ENCODE measurements at places on chromosomes 1 and 21. TPM values are rescaled to one million over a fixed set of nuclear protein-coding genes. Genes with fewer than 3 reads are reported as not detected.

DNA sequence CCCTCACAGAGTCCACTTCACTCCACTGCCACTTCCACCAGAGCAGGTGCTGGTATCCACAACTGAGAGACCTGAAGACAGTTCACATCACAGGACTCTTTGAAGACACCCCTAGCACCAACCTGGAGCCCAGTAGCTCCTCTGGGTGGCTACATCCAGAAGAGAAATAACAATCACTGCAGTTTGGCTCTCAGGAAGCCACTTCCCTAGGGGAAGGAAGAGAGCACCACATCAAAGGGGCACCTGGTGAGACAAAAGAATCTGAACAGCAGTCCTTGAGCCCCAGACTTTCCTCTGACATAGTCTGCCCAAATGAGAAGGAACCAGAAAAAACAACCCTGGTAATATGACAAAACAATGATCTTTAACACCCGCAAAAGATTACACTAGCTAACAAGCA lies 113.2 kb downstream of the TENT5C start:
- no peak overlapping the region for H3K27ac ChIP-seq
- no peaks in the 10 kb centered on the region for H3K36me3 ChIP-seq
- H3K27me3 ChIP-seq = no peaks in the 10 kb centered on the region
- DNase-seq = no peak

GRCh38 chr1:184285401-184286087 lies 101.3 kb upstream of the C1orf21 start:
- no peak overlapping the region for H3K27ac ChIP-seq
- H3K36me3 ChIP-seq = no peaks in the 10 kb centered on the region
- H3K27me3 ChIP-seq = no peaks in the 10 kb centered on the region
- H3K4me3 ChIP-seq = no peak overlapping the region
- no peak for DNase-seq

ATP6V1G3 gene
- total RNA-seq = not detected

DNA sequence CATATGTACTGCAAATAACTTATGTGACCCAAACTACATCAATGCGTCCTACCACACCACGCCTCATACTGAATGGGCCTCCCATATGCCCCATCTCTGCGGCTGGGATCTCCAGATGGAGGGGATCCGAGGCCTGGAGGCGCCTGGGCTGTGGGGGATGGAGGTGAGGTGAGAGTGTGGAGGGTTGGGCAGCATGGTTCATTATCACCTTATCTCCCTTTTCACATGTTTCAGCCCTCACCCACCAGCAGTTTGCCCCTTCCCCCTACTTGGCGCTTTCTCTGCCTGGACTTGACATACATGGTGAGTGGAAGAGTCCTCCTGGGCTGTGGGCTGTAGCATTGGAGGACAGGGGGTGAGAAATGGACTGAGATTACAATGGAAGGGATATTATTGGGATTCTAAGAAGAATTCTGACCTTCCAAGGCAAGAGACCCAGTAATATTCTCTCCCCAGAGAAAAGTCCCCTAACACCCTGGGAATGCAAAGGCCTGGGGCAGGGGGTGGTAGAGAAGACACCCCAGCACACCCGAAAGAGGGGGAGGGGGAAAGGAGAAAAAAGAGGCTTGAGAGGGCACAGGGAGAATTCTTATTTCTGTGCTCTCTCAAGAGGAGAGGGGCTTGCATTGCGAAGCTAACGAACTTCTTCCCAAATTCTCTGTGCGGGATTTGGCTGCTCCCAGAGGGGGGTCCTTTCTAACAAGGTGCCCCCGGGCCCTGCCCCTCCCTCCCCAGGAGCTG lies 61.4 kb downstream of the MEF2D start:
- peaks cover 65% of the 10 kb centered on the region for H3K27me3 ChIP-seq
- no peak overlapping the region for H3K27ac ChIP-seq
- H3K4me1 ChIP-seq = peaks cover 14% of the 10 kb centered on the region
- H3K36me3 ChIP-seq = no peaks in the 10 kb centered on the region
- no peak for DNase-seq

MIXL1 gene
- total RNA-seq = not detected

- H3K27ac ChIP-seq = no peak overlapping the region
- H3K36me3 ChIP-seq = peaks cover 8% of the 10 kb centered on the region
- no peak overlapping the region for H3K4me3 ChIP-seq
These were observed 39.6 kb downstream of the KCTD3 start for GRCh38 chr1:215606564-215607168.

DNA sequence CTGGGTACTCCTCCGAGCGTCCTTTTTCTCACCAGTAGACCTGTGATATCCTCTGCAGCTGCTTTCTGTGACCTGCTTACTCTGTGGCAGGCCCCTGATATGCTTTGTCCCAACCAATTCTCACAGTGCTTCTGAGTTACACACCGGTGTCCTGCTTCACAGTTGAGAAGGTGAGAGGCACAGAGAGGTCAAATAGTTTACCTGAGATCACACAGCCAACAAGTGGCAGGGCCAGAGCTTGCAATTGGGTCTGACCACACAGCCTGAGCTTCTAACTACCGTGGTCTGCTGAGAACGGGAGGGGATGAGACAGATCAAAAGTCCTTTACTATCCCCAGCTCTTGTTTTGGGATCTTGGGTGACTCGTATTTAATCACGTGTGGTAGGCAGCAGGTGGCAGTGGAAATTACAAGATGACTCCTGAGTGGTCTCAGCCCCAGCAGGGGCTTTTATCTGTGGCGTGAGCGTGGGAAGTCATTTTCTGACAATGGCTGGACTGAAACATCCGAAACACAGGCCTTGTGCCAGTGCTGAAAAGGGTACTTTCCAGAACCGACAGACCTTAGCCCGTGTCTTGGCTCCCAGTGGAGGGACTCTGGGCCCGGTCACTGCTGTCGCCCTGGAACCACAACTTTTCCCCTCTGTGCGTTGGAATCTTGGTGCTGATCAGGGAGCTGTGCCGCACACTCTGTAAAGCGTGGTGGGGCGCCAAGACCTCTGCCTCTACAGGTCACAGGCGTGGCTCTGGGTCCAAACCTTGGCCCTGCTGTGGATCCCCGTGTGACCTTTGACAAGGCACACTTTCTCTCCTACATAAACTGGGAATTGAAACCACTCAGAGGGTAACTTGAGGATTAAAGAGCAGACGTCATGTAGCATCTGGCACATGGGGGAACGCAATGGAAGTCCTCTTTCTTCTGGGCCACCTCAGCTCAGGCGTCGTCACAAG lies 11.9 kb downstream of the THEMIS2 start:
- H3K27me3 ChIP-seq = no peaks in the 10 kb centered on the region
- H3K36me3 ChIP-seq = no peaks in the 10 kb centered on the region
- peak; percentile 49 for DNase-seq

DNA sequence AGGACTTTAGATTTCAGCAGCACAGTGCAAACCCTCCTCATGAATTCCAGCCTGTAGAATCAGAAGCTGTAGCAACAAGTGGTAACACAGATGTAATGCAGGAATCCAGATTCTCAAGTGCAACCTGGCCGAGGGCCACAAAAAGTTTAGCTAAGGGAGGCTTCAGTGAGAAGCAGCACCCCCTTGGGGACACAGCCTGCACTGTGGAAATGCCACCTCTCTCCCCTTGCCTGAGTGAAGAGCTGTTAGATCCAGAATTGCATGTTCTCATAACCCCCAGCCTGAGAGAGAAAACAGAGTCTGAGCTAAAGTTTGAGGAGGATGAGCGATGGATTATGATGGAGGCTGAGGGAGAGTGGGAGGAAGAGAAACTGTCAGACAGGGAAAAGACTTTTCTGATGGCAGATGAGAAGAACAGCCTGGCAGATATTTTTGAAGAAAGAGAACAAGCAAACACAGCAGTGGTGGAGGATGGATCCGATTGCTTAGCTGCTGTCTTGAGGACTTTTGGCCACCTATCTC lies 80.5 kb upstream of the BMP8A start:
- DNase-seq = peak; percentile 97
- H3K4me3 ChIP-seq = no peak overlapping the region
- H3K27ac ChIP-seq = peak overlapping the region; percentile 94
- H3K4me1 ChIP-seq = peaks cover 82% of the 10 kb centered on the region
- no peaks in the 10 kb centered on the region for H3K36me3 ChIP-seq
- no peaks in the 10 kb centered on the region for H3K27me3 ChIP-seq

GRCh38 chr1:227666286-227666685 lies 68.8 kb downstream of the JMJD4 start:
- DNase-seq = no peak
- no peaks in the 10 kb centered on the region for H3K36me3 ChIP-seq
- H3K4me1 ChIP-seq = no peaks in the 10 kb centered on the region

DNA sequence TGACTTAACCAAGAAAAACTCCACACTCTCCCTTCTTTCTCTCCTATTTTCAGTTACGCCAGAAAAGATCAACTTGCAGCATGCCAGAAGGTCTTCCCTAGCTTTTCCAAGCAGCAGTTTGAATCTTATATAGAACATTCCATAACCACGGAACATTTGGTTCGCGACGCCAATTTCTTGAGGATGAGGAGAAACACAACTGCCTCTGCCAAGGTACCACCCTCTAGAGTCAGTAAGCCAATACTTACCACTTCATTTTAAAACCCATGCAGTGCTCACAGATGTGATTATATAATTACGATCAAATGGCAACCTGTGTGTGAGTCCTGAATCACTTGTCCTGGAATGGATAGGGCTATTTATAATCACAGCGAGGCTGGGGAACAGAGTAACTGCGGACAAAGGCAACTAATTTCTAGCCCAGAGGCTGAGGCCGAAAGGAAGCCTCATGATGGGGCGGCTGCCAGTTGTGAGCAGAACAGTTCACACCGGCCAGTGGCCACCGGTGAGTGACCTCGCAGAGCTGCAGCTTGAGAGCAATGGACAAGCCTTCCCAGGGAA lies 43.2 kb upstream of the BACE2 start:
- DNase-seq = no peak
- H3K4me1 ChIP-seq = no peaks in the 10 kb centered on the region
- H3K4me3 ChIP-seq = no peak overlapping the region
- no peaks in the 10 kb centered on the region for H3K27me3 ChIP-seq
- no peaks in the 10 kb centered on the region for H3K36me3 ChIP-seq

PROK1 gene
- total RNA-seq = 0.33 TPM

DNA sequence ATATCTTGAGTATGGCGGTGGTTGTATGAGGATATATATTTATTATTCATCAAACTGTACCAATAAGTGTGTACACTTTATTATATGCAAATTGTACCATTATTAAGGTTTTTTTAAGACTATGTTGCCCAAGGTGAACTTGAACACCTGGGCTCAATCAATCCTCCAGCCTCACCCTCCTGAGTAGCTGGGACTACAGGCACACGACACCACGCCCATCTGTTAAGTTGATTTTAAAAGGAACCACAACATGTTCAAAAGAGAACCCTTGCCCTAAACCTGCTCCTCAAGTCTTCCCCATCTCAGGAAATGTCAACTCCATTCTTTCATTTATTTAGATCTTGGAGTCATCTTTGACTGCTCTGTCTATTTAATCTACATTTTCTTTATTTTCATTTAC lies 24.3 kb upstream of the FBXO28 start:
- H3K4me1 ChIP-seq = no peaks in the 10 kb centered on the region
- H3K27ac ChIP-seq = no peak overlapping the region
- H3K4me3 ChIP-seq = no peak overlapping the region
- H3K27me3 ChIP-seq = no peaks in the 10 kb centered on the region
- no peak for DNase-seq

C1orf116 gene
- 24.6 TPM for total RNA-seq

DNA sequence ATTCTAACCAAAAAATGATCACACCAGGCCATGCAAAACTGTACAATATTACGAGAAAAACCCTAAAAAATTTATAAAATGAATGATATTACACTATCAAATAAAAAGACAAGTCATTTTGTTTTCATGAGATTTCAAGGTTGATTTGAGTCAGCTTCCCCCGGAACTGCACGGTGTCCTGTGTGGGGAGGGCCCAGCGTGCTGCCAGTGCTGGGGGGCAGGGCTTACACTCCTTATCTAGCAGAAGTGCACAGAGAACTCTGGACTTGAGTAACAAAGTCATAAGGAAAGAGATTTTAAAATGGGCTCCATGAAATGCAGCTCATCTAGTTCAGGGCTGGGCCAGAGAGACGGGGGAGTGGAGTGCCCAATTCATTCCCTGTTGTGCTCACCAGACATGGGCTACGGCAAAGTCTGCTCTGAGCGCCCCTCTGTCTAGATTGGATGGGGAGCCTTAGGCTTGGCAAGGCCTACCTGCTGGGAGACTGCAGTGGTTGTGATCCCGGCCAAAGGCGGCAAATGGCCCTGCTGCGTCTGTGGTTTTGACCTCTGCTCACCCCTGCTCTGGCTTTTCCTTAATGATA lies 50.1 kb downstream of the COQ8A start:
- H3K4me3 ChIP-seq = no peak overlapping the region
- no peaks in the 10 kb centered on the region for H3K27me3 ChIP-seq
- H3K27ac ChIP-seq = peak overlapping the region; percentile 70
- peak; percentile 63 for DNase-seq
- peaks cover 5% of the 10 kb centered on the region for H3K36me3 ChIP-seq

DNA sequence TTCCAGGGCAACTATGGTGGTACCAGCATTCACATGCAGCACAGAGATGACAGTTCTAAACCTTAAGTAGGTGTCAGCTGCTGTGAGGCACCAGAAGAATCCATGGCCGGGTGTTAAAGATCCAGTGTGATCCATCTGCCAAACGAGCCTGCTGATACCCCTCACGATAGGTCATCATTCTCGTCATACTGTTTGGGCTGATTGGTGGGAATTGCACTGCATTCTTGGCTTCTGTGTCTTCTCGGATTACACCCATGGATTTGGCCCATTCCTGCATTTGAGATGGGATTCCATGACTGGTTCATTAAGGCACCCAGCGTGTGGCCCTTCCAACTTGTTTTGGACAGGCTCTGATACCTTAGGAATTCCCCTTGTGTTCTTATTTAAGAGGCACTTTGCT lies 55.2 kb downstream of the ST6GALNAC3 start:
- H3K4me1 ChIP-seq = peaks cover 9% of the 10 kb centered on the region
- no peak for DNase-seq
- H3K27me3 ChIP-seq = no peaks in the 10 kb centered on the region
- no peak overlapping the region for H3K27ac ChIP-seq
- no peaks in the 10 kb centered on the region for H3K36me3 ChIP-seq

KRTAP20-2 gene
- total RNA-seq = not detected

REN gene
- total RNA-seq = not detected

- H3K36me3 ChIP-seq = no peaks in the 10 kb centered on the region
- H3K4me3 ChIP-seq = peak within 1 kb of the TSS; percentile 83
- peak; percentile 87 for DNase-seq
- peak within 1 kb of the TSS; percentile 86 for H3K27ac ChIP-seq
- peaks cover 41% of the 10 kb centered on the region for H3K4me1 ChIP-seq
These were observed at the start of gene RIPK4 for GRCh38 chr21:41766883-41767605. TSS of gene RIPK4 (minus strand) at chr21:41767052. CDS start at chr21:41767041, 11 bp downstream.

GRCh38 chr1:30998171-30998570 lies 67.3 kb downstream of the PUM1 start:
- H3K27me3 ChIP-seq = no peaks in the 10 kb centered on the region
- no peak for DNase-seq
- H3K27ac ChIP-seq = peak overlapping the region; percentile 45
- H3K4me1 ChIP-seq = peaks cover 60% of the 10 kb centered on the region
- H3K4me3 ChIP-seq = no peak overlapping the region
